NB4 (cell line): ENCODE measurements at places on chromosomes 3 and 15.

DNA sequence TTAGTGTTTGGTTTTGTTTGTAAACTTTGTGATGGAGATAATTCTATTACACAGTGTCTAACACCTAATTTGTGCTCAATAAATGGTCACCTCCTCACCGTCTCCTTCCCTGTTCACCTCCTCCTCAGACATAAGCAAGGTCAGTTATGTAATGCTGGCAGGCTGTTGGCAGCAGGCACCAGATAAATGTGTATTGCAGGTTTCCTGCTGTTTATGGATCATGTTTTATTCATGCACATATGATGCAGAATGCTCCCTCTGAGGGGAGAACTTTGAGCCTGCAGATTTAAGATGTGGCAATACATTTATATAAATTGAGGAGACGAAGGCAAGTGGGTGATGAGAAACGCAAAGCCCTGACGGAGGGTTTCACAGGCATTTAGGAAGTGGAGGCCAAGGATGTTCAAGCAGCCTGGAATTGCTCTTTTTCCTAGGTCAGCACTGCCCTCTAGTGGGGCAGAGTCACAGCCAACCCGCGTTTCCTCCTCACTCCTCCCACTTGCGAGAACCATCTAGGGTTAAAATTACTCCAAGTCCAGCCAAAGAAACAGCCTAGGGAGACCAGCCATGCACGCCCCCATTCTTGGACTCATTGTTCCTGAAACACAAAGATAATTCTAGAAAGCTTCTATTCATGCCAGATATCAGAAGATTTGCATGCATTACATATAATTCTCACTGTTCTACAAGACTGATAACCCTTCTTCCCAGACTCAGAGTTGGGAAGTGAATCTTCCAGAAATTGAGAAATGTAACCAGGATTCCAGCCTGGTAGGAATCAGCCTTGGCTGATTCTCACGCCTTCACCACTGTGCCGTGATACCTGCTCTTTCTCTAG is 228.7 kb downstream of the SLCO3A1 start:
- peak; percentile 78 for DNase-seq

- DNase-seq, result no peak
Measured at GRCh38 chr3:71244826-71245488, 338.6 kb downstream of the FOXP1 start.

DNA sequence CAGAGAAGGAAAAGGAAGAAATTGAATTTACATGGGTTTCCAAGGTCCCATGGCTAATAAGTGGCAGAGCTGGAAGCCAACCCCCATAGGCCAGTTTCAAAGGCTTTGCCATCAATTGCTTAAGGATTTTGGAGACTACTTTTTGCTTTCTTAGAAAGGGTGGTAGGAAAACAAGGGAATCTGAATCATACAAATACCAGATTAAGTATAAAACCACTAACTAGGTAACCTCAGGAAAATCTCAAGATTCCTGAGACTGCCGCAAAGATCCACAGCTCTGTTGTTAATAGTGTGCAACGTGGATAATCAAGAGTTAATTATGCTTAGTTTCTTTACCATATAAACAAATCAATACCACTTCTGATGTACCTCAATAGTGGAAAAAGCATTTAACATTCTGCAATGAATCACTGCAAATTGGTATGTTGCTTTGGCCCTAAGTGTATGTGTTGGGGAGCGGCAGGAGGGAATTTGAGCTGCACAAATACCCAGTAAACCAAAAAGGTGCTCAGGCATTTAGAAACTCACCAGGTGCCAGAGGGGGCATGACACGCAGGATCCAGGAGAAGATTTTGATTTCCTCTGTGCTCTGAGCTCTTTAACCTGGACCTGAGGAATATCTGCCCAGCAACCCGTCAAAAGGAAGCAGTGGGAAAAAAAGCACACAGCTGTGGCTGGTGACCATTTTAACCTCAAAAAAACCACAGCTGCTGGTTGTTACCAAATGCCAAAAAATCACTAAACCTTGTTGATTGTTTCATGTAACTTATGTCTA is 22.0 kb downstream of the AADAC start:
- peak; percentile 55 for DNase-seq

GRCh38 chr3:169764312-169764881 is 463 bp downstream of the TERC start:
- peak; percentile 77 for DNase-seq

GRCh38 chr15:70245932-70246622 is 148.4 kb upstream of the TLE3 start:
- DNase-seq, result peak; percentile 80
